ENCODE measurements at places on chromosomes 1 and 21.

DNA sequence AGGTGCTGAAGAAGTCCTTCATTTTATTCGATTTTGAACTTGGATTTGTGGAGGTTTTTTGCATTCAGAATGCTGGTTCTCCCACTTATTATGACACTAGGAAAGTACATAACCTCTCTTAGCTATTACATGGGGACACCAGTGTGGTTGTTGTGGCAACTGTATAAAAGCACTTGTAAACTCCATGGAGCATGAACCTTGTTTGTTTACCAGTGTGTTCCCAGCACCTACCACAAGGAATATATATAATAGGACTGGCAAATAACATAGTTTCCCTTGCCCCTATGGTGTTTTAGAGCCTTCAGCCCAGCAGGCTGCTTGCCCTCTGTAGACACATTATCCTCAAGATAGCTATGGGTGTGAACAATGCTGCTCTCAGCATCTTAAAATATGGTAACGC is 43.1 kb downstream of the RASSF5 start:
- DNase-seq: no peak

GRCh38 chr21:25636727-25637126 is 2.3 kb upstream of the JAM2 start:
- DNase-seq: no peak

GRCh38 chr1:224539971-224540370 is 76.1 kb upstream of the CNIH3 start:
- no peak for DNase-seq

- no peak for DNase-seq
Observed at GRCh38 chr1:233151861-233152260, 143.7 kb downstream of the PCNX2 start.

DNA sequence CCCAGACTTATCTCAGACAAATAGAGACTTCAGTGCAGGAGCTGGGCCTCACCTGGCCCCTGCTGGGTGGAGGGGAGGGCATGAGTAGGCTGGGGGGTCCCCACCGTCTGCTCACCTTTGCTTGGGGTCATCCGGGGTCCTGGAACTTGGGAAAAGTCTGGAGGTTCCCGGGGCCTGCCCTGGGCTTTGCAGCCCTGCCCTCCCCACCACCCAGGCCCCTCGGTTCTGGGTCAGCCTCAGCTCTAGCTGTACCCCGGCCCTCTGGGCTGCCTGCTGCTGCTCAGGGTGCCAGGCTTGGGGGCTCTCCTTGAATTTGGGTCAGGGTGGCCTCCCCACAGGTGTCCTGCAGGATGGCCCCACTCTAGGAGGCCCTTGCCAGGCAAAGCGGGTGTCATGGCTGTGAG is 2.4 kb upstream of the TMEM52 start:
- DNase-seq: no peak

All from activated CD4-positive, alpha-beta T cell treated with anti-CD3 and anti-CD28 coated beads, Interleukin-2, amount 50 U/mL, for 48 hours (primary cell).